GM12891 (cell line): ENCODE measurements at places on chromosomes 7 and 10.

- DNase-seq: no peak
Measured at GRCh38 chr7:94154858-94155257, 150.7 kb upstream of the BET1 start.

DNA sequence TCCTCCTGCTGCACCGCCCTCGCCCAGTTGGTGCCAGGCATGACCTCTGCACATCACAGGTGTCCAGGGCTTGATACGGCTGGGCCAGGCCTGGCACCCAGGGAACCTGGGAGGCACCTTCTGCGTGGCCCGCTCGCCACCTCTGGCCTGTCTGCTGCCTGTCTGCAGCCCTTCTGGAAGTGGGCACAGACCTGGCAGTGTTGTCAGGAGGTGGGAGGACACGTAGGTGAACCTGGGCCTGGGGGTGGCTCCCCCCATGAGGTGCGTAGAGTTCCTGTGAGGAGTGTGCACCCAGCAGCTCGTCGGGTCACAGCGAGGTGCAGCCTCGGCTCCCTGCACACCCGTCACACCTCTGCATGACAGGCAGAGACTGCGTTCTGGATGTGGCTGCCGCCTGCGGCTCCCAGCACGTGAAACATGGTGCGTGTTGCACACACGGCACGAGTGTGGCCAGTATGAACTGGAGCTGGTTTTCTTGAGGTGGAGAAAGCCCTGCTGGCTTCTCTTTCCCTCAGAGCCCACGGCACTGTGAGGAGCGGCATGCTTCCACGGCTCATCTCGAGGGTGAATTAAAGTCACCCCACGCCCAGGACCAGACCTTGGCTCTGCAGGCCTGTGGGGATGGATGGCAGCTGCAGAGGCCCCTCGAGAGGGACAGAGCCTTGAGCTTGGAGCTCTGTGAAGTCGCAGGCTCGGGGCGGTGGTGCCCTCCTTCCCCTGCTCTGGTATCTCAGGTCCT is 24.8 kb downstream of the INPP5A start:
- no peak for DNase-seq

DNA sequence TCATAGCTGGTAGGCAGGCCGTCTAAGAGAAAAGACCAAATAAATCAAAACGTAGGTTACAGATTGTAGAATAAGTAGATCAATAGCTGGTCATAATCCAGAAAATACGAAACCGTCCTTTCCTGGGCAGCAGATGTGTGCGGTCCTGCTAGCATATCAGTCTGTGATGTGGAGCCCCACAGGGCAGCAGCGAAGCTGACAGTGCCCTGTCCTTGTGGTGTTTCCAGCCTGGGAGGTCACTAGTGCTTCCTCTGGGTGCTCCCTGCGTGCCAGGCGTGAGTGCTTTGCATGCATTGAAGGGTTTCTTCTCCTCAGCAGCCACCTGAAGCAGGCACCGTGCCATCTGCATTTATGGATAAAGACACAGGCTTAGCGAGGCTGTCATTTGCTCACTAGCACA is 41.7 kb downstream of the IL15RA start:
- DNase-seq: no peak

GRCh38 chr7:39624935-39625694 is 1.7 kb downstream of the RALA start:
- no peak for DNase-seq

- DNase-seq: no peak
Measured at GRCh38 chr7:55063633-55064032, 44.8 kb downstream of the EGFR start.

GRCh38 chr10:121576139-121576538 is 22.1 kb downstream of the FGFR2 start:
- DNase-seq: no peak

DNA sequence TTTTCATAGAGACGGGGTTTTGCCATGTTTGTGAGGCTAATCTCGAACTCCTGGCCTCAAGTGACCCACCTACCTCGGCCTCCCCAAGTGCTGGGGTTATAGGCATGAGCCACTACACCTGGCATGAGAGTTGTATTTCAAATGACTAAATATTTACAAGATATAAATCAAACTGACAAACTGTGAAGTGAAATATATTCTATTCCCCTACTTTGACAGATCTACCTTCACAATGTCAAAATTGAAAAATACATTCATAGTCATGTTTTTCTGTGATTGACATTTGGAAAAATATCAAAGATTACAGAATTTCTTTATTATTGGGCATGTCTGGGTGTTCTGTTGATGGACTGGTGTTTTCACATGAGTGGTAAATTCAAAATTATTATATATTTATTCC is 16.4 kb upstream of the SNX10 start:
- no peak for DNase-seq

- DNase-seq: no peak
Measured at GRCh38 chr7:21617916-21618390, 75.1 kb downstream of the DNAH11 start.

DNA sequence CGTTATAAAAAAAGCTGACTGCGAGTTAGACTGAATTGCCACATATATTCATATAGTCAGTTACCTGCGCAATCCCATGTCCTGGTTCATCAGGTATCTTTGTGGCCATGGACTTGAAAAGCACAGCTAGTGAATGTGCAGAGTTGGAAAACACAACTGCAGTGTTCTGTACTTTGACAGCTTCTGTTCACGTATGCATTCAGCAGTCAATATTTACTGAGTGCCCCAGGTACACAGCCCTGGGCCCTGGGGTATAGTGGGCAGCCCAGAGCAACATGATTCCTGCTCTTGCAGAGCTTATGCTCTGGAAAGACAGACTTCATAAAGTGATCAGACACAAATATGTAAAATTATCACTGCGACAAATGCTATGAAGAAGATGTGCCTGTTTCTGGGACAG is 313.9 kb downstream of the PHTF2 start:
- no peak for DNase-seq

- DNase-seq: no peak
Measured at GRCh38 chr7:48041653-48041970, 6.3 kb downstream of the C7orf57 start.

DNA sequence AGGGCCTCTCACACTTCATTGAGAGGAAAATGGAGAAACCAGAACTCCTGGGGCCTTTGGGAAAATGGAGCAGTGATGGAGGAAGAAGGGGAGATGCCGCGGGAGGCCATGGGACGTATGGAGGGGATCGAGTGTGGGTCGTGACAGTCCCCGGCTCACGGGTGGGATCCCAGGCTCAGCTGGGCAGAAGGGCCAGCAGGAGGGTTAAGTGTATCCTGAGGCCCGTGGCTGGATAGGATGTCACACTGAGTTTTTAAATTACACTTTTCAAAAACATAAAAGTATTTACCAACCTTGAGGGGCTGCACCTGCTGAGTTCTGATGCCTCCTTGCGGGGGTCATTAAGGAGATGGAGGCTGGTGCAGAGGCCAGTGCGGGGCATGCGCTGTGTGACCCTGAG is 28.0 kb upstream of the PSMG3 start:
- DNase-seq: no peak

DNA sequence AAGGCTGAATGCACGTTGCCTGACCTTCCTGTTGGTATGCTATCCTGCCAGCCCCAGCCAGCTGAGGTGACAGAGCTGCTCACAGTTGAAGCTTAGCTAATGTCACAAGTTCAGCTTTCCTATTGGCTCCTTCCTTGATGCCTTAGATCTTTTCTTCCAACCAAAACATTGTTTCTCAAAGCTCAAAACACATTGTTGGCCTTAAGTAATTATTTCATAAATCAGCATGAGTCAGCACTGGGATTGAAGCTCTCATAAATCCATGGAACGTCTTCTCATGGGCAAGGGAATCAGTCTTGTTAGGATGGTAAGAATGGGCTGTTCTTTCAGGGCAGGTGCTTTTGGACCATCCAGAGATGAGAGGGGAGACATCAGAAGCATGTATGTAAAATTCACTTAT is 128.1 kb upstream of the SAMD8 start:
- DNase-seq: no peak

DNA sequence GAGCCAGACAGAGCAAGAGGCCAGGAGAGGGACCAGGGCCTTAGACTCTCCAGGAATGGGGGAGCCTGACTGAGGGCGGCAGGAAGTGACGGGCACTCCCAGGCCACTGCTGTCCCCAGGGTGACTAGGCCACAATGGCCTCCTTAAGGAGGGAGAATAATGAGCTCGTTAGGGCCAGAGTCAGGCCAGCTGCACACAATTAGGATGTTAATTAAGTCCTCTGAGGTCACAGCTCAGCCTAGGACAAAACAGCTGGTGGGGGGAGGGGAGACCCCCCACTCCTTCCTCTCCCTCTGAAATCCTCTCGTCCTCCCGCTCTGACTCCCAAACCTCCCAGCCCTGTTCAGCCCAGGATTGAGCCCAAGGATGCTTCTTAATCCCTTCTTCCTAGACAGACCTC is 143.0 kb downstream of the NEURL1 start:
- no peak for DNase-seq

DNA sequence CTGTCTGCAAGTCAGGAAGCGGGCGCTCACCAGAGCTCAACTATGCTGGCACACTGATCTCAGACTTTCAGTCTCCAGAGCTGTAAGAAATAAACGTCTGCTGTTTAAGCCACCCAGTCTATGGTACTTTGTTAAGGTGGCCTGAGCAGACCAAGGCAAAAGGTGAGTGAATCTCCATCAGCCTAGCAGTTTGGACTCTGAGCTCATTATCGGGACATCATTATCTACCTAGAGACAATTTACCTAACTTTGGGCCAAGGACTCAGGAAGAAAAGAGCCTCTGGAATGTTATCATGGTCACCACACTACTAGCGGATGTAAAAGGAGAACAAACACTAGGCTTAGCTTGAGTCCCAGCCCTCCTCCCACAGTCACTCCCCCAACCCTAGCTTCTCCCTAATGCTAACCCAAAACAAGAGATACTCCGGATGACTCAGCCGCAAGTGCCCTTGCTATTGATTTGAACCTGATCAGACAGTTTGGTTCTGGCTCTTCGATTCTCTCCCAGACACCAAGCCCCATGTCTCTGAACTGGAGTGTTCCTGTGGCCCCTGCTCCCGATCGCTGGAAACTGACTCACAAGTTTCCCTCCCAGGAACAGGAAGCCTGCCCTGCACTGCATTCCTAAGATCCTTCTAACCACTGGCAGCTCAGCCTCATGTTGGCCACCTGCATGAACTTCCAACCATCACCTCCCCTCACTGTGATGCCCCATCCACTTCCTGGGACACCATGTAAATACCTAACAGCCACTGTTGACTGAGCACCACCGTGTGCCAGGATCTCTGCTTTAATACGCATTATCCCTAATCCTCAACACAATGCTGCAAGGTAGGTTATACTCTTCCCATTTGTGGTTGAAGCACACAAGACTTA is 34.5 kb downstream of the CREB3L2 start:
- DNase-seq: no peak

- DNase-seq: no peak
Measured at GRCh38 chr10:98589007-98589406, 142.3 kb upstream of the HPS1 start.

DNA sequence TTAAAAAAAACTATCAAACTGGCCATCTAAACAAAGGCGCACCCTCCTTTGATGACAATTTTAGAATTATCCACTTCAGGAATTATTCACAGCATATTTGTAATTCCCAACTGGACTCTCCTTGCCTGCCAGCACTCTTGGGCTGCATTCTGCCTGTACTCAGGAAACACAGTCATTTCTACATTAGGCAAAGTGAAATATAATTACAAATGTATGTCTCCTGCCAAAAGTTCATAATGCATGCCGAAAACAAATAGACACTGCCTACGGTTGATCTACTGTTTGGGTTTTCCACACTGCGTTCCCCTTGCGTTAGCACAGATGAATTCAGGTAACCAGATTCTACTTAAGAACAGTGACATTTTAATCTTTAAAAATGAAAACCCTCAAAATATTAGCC is 1.9 kb downstream of the HGF start:
- no peak for DNase-seq

GRCh38 chr7:147535701-147536111 is 1054.9 kb upstream of the C7orf33 start:
- no peak for DNase-seq

- no peak for DNase-seq
Measured at GRCh38 chr10:35379226-35380137, 43.2 kb downstream of the CCNY start.

GRCh38 chr7:21753071-21753470 is 192.6 kb downstream of the CDCA7L start:
- DNase-seq: no peak

- no peak for DNase-seq
Measured at GRCh38 chr10:6569259-6569658, 10.8 kb downstream of the PRKCQ start.
